Globus pallidus (tissue), 1 donor: ENCODE measurements at places on chromosomes 1 and 21.

GRCh38 chr1:7366286-7366954, 404.7 kb upstream of the VAMP3 start:
- no peak for DNase-seq

DNA sequence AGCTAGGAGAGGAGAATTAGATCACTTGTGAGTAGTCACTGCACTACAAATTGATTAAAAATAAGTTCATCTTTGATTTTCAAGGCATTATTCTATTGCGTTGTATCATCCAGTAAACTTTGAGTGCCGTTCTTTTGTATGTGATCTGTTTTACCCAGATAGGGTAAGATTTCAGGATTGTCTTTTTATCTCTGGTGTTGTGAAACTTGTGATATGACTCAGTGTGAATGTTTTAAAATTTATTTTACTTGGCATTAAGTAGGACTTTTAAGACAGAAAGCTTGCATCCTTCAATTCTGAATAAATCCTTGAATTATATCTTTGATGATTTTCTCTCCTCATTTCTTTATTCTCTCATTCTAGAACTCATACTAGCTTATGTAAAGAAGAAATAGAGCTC, 93.3 kb upstream of the ADAMTS5 start:
- DNase-seq: no peak

DNA sequence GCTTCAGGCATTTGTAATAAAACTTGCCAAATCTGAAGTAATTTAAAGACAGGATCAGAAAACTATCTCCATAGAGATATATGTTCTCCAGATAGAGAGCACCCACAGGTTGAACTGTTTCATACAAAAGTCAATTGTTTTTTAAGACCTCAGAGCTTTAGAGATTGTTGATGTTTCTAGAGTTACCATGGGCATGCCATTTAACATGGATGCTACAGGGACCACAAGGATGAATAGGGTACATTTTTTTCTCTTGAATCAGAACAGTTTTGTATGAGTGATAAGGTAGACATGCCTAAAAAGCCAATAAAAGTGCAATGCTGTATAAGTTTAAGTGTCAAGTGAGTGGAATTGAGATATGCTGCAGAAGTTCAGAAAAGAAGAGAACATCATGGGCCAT, 511.0 kb upstream of the CAMK1G start:
- DNase-seq: no peak

- no peak for DNase-seq
These were observed 480 bp upstream of the MIS18A start for GRCh38 chr21:32279377-32279680.

GRCh38 chr1:202589190-202589930, 120.9 kb downstream of the SYT2 start:
- no peak for DNase-seq

DNA sequence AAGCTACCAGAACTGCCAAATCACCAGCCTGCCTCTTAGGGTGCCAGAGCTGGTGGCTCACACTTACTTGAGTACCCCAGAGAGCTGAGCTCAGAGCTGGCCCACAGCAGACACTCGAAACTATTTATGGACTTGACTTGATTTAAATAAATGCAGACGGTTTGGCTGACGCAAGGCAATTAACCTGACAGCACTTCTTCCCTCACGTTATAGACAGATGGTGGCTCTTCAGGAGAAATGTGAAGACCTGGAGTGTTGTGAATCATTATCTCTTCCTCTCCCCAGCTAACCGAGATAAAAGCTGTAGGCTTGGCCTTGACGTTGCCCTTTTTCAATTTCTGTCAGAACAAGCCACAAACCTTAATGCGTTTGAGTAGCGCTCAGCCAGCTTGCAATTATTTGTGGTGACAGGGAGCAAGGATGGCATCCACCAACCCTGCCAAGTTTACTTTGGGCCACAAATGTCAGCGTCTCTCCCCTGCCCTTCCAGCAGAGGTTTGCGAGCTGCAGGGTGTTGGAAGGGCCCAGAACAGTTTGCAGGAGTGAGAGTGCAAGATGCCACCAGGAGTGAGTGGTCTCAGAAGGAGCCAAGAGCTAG, 34.0 kb upstream of the BCAR3 start:
- DNase-seq: no peak

DNA sequence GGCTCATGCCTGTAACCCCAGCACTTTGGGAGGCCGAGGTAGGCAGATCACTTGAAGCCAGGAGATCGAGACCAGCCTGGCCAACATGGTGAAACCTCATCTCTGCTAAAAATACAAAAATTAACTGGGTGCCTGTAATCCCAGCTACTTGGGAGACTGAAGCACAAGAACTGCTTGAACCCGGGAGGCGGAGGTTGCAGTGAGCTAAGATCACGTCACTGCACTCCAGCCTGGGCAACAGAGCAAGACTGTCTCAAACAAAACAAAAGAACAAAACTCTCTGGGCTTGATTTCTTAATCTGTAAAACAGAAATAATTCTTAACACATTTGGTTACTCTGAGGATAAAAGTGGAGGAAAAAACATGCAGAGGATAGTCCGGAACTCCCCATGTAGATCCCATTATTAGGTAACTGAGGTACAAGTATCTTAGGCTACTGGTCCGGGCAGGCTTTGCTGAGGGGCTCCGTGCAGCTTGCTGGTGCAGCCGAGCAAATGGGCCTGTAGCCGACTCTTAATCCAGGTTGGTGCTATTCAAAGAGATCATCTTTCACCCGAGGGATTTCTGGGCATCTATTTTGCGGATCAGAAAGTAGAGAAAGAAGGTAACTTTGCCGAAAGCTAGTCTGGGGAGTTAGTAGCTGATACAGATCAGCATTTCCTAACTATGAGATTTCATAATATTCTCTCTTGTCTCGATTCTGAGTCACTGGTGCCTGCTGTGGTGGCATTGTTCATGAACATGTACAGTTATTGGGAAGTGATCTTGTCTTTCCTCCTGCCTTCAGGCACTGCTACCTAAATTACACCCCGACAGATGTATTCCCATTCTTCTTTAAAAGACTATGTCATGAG, 56.8 kb downstream of the NFIA start:
- no peak for DNase-seq

GRCh38 chr1:114104949-114105348, 48.7 kb downstream of the SYT6 start:
- DNase-seq: no peak

GRCh38 chr21:36628761-36629460, 70.0 kb upstream of the SIM2 start:
- no peak for DNase-seq

DNA sequence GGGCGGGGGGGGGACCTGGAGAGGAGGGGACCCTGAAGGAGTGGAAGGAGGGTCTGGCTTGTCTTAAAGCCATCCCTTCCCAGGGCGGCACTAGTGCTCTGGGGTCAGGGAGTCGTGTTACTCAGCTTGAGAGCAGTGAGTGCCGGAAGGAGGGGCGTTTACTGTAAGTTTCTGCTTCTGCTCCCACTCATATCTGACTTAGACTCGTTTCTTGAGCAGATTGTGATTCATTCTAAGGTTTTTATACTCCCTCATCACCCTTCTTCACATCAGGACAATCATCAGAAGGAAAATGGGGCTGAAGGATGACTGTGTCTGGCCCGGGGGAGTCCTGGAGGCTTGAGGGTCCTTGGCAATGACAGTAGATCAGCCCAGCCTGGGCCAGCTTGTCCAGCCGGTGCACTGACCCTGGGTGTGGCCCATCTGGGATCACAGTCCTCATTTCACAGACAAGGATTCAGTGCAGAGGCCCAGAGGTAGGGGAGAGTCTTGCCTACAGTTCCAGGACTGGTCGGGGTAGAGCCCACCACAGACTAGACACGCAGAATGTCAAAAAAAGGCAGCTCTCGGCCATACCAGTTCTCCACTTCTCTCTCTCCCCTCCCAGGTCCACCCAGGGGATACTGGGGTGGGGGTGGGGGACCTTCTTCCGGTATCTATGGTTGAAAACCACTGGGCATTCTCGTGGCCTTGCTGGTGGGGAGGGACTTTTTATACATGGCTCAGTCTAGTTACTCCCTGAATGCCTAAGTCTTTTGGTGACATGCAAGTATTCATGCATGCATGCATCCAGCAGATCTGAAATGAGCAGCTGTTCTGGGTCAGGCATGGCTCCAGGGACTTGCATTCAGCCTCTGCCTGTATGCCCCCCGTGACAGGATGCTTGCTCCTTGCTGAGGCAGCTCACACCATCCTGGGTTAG, 5.1 kb downstream of the TNFRSF8 start:
- DNase-seq: no peak

GRCh38 chr1:244155661-244156060, 104.6 kb downstream of the ZBTB18 start:
- DNase-seq: no peak

DNA sequence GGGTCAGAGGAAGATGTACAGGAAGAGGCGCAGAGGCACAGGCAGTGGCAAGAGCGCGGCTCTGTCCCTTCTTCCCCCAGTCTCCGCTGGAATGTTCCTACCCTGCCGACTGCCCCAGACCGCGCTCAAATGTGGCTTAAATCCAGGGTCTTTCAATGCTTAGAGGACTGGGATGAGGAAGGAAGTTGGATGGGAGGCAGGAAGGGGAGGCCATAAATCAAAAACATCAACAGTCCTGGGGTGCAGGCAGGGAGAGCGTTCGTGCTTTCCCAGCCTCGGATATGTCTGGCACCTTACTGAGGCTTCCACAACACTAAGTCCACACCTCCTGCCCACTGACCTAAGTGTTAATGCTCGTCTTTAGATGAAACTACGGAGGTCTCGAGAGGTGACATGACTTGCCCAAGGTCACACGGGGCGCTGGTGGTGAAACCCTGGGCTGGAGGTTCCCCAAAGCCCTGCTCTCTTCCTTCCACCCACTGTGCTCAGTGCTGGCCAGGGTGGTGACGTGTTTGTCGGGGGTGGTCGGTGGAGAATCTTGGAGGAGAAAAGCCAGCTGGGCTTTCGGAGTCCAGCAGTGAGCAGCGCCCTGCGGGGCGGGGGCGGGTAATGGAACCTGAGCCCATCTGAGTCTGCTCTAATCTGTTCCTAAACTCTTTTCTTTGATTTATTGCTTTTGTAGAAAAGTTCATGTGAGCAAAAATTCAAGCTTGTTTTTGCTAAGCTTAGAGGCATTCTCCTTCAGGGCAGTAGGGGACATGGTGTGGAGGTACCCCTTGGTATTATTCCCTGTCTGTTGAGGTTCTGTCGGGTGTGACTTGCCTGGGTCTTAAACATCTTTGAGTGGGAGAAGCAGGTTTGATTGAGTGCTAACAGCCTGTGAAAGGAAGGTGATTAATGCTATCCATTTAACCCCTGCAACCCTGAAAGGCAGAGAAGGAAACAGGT, 708 bp downstream of the CDA start:
- DNase-seq: no peak

DNA sequence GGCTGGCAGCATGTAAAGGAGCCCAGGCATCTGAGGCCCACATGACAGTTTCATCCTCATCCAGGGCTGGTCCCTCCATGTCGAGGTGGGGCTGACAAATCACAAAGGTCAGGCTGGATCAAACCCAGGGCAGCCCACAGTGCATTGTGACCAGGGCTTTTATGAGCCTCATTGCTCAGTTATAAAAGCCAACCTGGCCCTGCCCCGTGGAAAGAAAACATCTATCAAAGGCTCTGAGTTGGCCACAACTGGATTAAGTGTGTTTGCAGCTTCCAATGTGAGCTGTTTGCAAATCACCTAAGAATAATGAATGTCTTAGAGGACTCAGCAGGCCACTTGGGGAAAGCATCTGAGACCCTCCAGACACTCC, 45.4 kb downstream of the GRHL3 start:
- DNase-seq: no peak

DNA sequence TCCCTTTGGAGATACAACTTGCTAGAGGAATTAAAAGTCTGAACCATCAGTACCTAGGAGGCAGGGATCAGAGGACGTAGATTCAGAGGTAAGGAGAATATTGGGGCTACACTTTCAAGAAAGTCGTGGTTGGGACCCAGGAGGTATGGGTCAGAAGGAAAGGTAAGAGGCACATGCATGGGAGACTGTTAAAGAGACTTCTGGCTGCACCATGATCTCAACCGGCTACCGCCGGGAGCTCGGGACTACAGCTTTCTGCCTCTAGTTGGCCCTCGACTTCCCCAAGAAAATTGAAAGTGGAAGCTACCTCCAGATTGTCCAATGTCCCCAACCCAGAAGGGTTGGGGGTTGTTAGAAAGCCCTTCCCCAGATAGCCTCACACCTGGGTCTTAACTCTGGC, 355.7 kb upstream of the TMPRSS15 start:
- DNase-seq: no peak
